ENCODE measurements at places on chromosomes 3 and 15.

DNA sequence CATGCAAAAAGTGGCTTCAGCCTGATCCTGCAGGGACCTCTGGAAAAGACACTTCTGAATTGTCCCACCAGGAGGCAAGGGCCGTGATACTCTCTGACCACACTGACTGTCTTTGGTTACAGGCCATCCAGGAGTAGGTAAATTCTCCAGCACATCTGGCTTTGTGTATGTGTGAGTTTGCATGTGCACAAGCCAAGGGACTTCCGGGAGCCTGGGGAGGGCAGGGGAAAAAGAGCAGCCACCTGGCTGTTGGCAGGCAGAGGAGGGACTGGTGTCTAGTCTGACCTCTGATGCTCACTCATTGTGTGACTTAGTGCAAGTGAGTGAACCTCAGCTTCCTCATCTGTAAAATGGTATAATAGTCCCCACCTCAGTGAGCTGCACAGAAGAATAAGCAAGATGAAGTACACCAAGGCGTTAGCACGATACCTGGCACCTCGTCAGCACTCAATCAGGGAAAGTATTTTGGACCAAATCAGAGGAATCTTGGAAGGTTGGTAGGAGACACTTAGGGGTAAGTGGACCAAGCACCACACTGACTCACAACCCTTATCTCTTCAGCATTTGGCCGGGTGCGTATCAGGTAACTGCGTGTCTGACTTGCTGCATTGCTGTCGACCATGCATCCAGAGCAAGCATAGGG is 19.1 kb downstream of the KLHL6 start:
- DNase-seq, result no peak

GRCh38 chr3:85539232-85539631 is 580.4 kb downstream of the CADM2 start:
- no peak for DNase-seq

DNA sequence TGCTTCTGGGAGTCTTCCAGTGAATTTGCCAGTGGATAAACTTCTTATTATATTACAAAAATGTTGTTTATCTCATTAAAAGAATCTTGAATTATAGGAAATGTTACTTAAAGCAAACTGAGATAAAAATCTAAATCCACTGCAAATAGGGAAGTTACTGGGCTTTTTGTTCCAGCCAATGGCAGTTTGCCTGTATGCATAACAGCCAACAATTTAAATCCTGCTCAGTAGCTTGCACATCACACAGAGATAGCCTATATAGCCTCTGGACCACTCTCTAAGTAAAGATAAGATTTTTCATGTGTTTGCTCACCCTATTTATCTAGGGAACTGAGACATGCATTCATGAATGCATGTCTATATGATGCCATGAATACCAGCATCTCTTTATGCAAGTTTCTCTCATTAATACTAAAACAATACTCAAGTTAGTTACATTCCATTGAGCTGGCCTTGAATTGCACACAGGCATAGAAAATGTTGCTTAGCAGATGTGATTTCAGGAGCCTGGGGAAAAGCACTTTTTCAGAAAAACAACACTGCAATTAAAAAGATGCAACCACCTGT is 92.1 kb upstream of the GPR149 start:
- DNase-seq, result no peak

DNA sequence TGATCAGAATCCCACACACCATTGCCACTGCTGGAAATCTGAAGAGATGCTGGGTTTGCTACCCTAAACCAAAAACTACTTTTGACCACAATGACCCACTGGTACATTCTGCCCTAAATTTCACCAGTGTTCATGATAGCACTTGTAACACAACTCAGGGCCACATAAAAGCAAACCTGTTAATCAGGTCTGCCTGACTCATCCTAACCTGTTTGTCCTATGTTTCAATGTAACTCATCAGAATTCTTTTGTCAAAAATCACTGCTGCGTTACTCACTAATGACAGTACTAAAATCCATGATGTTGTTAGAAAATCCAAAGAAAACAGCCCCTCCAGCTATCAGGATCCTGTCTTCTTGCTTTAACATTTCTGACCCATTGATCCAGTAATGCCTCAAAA is 55.6 kb upstream of the XCR1 start:
- peak; percentile 32 for DNase-seq

DNA sequence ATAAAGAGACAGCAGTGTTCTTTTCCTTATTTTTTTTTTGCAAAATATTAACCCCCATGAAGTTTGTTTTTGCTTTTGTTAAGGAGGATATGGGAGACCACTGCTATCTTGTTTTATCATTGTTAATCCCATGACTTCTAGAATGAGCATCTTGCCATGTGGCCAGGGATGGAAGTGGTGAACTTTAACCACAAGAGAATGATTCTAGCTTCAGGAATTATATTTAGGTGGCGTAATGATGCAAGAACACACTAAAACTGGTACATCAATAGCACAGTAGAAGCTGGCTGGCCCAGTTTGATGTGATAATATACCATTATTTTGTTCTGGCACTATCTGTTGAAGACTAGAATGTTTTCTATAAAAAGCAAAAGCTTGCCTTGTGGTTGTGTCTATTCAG is 720.9 kb downstream of the GRM7 start:
- no peak for DNase-seq

GRCh38 chr3:5456199-5456598 is 268.7 kb downstream of the EDEM1 start:
- DNase-seq, result no peak

GRCh38 chr3:141776885-141777284 is 13.7 kb downstream of the GRK7 start:
- DNase-seq, result no peak

DNA sequence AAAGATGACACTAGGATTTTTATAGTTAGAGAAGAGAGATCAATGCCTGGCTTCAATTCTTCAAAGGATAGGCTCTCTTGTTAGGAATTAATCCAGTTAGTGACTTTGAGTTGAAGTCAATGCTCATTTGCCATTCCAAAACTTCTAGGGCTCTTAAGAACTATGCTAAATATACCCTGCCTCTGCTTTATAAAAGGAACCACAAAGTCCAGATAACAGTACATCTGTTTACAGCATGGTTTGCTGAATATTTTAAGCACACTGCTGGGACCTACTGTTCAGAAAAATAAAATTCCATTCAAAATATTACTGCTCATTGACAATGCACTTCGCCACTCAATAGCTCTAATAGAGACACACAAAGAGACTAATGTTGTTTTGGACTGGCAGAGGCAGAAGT is 786.6 kb upstream of the DPPA4 start:
- DNase-seq, result no peak

DNA sequence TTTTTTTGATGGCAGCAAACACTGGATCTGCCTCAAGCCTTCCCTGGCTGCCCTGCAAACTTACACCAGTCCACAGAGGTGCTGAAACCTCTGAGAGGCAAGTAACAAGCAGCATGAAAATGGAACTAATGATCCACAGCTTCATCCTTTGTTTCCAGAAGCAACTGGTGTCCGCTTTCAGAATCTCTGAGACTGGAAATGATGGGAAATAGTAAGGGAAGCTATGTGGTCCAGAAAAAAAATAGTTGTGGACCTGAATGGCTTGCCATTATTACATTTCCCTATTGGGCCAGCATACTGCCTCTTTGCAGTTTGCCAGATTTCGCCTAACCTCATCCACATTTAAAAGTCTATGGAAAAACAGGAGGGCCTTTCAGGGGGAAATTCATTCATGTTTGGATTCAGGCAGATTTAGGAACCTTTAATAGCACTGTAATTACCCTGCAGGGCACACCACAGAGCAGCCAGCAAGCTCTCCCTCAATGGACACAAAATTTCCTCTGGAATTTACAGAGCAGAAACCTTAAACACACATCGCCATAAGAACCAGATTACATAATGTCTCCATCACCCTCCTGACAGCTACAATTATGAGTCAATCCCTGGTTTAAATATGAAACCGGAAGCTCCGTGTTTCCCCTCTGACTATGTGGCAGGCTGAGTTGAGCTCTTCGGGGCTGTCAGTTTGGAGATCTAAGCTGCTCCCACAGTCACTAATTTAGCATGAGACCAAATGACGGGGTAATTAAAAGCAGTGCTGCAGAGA is 134.4 kb downstream of the TMCO5A start:
- DNase-seq, result no peak

- no peak for DNase-seq
These were observed 436.3 kb downstream of the WDR72 start for GRCh38 chr15:53323191-53323590.

DNA sequence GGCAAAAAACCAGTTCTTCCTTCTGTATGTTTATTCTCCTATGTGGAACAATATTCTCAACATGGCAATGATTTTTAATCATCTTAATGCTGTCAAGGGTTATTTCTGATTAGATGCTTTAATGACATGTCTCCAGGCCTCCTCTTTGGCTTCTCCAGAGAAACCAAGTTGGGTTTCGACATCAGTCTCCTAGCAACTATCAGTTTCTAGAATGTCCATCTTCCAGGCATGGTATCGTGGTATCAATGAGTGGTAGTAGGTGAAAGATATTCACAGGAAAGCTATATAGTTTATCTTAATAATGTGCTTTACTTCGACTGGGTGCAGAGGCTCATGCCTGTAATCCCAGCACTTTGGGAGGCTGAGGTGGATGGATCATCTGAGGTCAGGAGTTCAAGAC is 128.5 kb downstream of the C3orf70 start:
- no peak for DNase-seq

DNA sequence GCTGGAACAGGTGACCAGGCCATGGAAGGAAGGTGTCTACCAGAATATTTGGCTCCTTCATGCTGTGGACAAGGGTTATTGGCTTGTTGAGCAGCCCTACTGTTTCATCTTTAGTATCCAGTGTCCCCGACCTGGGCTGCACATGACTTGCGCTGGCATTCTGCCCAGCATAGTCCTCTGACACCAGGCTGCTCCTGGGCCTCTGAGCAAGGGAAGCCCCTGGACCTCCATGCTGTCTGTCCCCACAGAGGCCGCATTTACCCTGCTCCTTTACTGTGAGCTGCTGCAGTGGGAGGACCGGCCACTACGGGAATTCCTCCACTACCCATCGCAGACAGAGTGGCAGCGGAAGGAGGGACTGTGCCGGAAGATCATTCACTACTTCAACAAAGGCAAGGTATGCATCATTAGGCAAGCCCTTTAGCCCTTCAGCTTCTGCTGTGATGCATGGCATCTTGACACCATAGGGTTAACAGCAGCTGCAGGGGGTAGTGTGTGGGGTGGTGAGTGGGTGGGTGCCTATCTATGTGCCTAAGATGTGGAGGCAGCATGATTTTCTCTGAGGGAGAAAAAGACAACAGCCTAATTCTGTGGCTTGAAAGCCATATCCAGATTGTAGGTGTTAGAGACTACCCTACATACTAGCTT is 44.0 kb upstream of the MANF start:
- DNase-seq, result no peak

Data from kidney epithelial cell (primary cell).